ENCODE measurements at places on chromosomes 1 and 21.

GRCh38 chr1:212964102-212964501 is 13.8 kb downstream of the VASH2 start:
- H3K27me3 ChIP-seq: no peaks in the 10 kb centered on the region
- peaks cover 16% of the 10 kb centered on the region for H3K4me1 ChIP-seq
- DNase-seq: no peak
- no peak overlapping the region for H3K4me3 ChIP-seq

DNA sequence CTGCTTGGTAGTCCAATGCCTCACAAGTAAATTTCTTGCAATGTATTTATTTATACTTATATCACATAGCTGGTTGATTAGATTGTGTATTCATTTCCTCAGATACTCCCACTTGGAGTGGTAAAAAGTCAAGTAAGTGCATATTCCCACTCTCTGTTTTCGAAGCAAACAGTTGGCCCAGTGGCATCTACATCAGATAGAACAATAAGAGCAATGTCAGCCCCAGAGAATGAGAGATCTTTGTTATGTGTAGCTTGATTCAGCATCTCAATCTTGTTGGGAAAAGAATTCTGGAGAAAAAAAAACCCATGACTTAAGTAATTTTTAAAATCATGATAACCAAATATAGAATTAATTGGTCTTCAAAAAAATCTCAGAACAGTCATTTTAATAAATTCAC is 25.5 kb downstream of the RGL1 start:
- H3K27ac ChIP-seq: no peak overlapping the region
- no peak overlapping the region for H3K4me3 ChIP-seq
- no peaks in the 10 kb centered on the region for H3K36me3 ChIP-seq
- no peaks in the 10 kb centered on the region for H3K27me3 ChIP-seq

- no peak overlapping the region for H3K4me3 ChIP-seq
- H3K27ac ChIP-seq: no peak overlapping the region
- H3K27me3 ChIP-seq: no peaks in the 10 kb centered on the region
- no peak for DNase-seq
- no peaks in the 10 kb centered on the region for H3K4me1 ChIP-seq
These were observed 107.9 kb upstream of the GNG12 start for GRCh38 chr1:67941155-67941554.

DNA sequence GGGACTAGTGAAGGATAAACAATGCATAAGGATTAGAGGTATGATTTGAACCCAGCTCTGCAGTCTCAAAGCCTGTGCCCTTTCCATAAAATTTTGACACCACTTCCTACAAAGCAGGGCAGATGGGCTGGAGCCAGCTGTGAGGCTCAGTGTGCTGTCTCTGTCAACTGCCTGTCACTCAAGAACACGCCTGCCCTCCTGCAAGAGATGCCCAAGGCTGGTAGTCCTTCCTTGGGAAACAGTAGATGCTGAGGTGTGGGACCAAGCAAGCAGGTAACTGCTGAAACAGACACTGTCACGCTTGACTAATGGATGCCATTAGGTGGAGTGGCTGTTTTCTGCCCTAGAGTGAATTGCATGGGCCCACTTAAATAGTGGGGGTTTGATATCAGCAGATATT is 402.0 kb downstream of the PTPRU start:
- DNase-seq: no peak
- H3K27ac ChIP-seq: no peak overlapping the region
- no peak overlapping the region for H3K4me3 ChIP-seq
- peaks cover 82% of the 10 kb centered on the region for H3K27me3 ChIP-seq
- no peaks in the 10 kb centered on the region for H3K36me3 ChIP-seq
- H3K4me1 ChIP-seq: no peaks in the 10 kb centered on the region

DNA sequence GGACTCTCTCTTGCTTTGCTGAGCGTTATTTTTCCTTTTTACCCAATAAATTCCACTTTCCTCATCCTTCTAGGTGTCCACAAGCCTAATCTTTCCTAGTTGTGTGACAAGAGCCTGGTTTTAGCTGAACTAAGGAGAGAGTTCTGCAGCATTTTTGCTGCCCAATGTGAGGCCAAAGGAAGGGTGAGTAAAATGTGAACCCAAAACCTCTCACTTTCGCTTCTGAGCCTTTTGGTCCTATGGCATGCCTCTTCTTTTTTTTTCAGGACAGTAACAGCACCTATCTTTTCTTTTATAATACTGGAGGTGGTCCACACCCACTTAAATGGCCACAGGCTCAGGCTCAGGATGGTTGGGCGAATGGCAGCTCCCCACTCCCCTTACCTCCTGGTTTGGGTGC is 111.1 kb downstream of the COP1 start:
- H3K27ac ChIP-seq: no peak overlapping the region
- H3K36me3 ChIP-seq: no peaks in the 10 kb centered on the region
- DNase-seq: no peak
- H3K27me3 ChIP-seq: no peaks in the 10 kb centered on the region
- no peak overlapping the region for H3K4me3 ChIP-seq

DNA sequence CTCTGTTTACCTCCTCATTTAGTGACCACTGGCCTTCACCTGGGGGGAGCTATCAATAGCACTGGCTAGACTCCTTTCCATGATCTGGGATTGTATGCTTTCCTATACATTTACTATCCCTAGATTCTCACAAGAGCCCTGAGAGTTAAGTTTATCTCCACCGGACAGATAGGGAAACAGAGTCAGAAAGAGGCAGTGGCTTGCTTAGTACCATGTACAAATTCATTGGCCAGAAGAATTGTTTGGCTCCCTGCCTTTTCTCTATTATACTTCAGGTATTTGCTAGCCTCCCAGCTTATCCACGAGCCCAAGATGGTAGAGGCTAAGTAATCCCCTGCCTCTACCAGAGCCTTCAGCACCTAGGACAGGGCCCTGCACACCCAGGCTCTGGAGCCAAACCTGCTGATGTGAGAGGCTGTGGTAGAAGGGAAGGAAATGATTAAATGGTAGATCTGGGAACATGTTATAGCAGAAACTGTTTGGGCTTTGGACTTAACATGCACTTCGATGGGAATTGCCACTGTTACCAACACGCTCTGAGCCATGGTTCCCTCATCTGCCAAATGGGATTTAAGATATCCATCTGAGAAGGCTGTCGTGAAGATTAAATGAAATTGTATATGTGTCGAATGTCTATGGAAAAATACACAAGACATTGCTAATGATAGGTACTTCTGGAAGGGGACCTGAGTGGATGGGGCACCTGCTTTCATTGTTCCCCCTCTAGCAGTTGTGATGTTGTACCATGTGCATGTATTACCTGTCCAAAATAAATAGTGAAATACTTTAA is 3.1 kb upstream of the BLACAT1 start:
- H3K36me3 ChIP-seq: no peaks in the 10 kb centered on the region
- H3K27me3 ChIP-seq: peaks cover 89% of the 10 kb centered on the region
- no peaks in the 10 kb centered on the region for H3K4me1 ChIP-seq
- H3K4me3 ChIP-seq: no peak overlapping the region
- H3K27ac ChIP-seq: no peak overlapping the region

GRCh38 chr1:208254376-208254775 is 10.2 kb upstream of the PLXNA2 start:
- no peaks in the 10 kb centered on the region for H3K36me3 ChIP-seq
- H3K27ac ChIP-seq: no peak overlapping the region

- H3K36me3 ChIP-seq: no peaks in the 10 kb centered on the region
- no peaks in the 10 kb centered on the region for H3K27me3 ChIP-seq
- 0 out of 2 replicates have a peak, but pooled peaks cover under 1% of the 10 kb centered on the region for H3K4me1 ChIP-seq
These were observed 8.6 kb upstream of the EDN2 start for GRCh38 chr1:41493117-41493536.

- DNase-seq: no peak
- H3K27me3 ChIP-seq: no peaks in the 10 kb centered on the region
- peaks cover 37% of the 10 kb centered on the region for H3K4me1 ChIP-seq
- no peak overlapping the region for H3K27ac ChIP-seq
These were observed 27.3 kb downstream of the WDR64 start for GRCh38 chr1:241679404-241679803.

DNA sequence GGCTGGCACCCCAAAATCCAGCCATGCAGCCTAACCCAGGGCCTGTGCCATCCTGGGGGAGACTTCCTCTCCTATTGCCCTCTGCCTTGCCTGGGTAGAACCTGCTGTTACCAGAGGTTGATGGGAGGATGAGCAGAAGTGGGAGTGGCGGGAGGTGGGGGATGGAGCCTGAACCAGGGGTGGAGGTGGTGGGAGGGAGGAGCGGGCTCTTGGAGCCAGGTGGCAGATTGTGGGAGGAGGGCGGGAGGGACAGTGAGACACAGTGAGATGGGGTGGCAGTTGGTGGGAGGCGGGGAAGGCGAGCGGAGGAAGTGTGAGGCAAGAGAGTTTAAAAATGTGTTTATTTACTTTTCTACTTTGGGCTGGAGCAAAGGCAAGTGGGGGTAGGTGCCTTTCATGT is 87.3 kb downstream of the KCNJ6 start:
- H3K4me3 ChIP-seq: no peak overlapping the region
- DNase-seq: no peak
- H3K4me1 ChIP-seq: no peaks in the 10 kb centered on the region
- no peaks in the 10 kb centered on the region for H3K27me3 ChIP-seq
- H3K27ac ChIP-seq: no peak overlapping the region

- H3K4me3 ChIP-seq: no peak overlapping the region
- H3K36me3 ChIP-seq: no peaks in the 10 kb centered on the region
These were observed 14.9 kb upstream of the SLC44A5 start for GRCh38 chr1:75625795-75626194.

GRCh38 chr21:34890724-34891612 is 158.1 kb downstream of the RUNX1 start:
- H3K4me3 ChIP-seq: no peak overlapping the region
- H3K27ac ChIP-seq: no peak overlapping the region
- H3K27me3 ChIP-seq: peaks cover 25% of the 10 kb centered on the region
- H3K36me3 ChIP-seq: no peaks in the 10 kb centered on the region
- DNase-seq: no peak
- no peaks in the 10 kb centered on the region for H3K4me1 ChIP-seq

DNA sequence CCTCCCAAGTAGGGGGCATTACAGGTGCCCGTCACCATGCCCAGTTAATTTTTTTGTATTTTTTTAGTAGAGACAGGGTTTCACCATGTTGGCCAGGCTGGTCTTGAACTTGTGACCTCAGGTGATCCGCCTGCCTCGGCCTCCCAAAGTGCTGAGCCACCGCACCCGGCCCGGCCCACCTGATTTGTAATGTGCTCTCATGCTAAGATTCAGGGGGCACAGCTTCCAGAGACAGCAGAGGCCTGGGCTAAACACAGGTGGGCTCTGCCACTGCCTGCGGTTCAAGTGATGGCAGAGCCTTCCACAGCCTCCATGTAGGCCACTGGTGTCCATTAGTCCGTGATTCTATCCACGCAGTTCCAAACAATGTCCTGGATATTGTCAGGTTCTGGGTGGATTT is 98.4 kb downstream of the PDE9A start:
- H3K27me3 ChIP-seq: peaks cover 100% of the 10 kb centered on the region
- no peaks in the 10 kb centered on the region for H3K4me1 ChIP-seq
- DNase-seq: no peak
- no peak overlapping the region for H3K4me3 ChIP-seq
- H3K27ac ChIP-seq: no peak overlapping the region

GRCh38 chr1:180112984-180113647 is 41.6 kb upstream of the QSOX1 start:
- no peaks in the 10 kb centered on the region for H3K27me3 ChIP-seq
- H3K36me3 ChIP-seq: peaks cover 14% of the 10 kb centered on the region
- H3K27ac ChIP-seq: no peak overlapping the region
- no peaks in the 10 kb centered on the region for H3K4me1 ChIP-seq

- no peaks in the 10 kb centered on the region for H3K4me1 ChIP-seq
- no peak overlapping the region for H3K4me3 ChIP-seq
- H3K27ac ChIP-seq: no peak overlapping the region
- no peaks in the 10 kb centered on the region for H3K27me3 ChIP-seq
These were observed 21.6 kb upstream of the CSF1 start for GRCh38 chr1:109889094-109889493.

DNA sequence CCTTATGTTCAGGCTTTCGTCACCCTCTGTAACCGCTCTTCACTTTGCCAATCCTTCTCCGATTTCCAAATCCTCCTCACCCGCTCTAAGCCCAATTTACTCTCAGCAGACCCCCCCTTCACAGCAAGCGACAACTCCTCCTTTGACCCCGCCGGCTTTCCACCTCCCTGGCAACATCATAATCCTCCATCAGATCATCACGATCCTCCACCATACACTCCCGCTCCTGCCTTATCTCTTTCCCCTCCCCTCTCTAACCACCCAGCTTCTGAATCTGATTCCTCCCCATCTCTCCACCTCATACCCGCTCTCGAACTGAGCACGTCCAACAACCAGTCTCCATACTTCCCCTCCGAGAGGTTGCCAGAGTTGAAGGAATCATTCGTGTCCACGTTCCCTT is 7.5 kb upstream of the EVA1B start:
- H3K4me3 ChIP-seq: no peak overlapping the region
- peaks cover 17% of the 10 kb centered on the region for H3K27me3 ChIP-seq
- H3K36me3 ChIP-seq: no peaks in the 10 kb centered on the region
- H3K4me1 ChIP-seq: no peaks in the 10 kb centered on the region
- H3K27ac ChIP-seq: no peak overlapping the region

- H3K4me1 ChIP-seq: no peaks in the 10 kb centered on the region
- no peak overlapping the region for H3K27ac ChIP-seq
- no peaks in the 10 kb centered on the region for H3K36me3 ChIP-seq
- H3K27me3 ChIP-seq: no peaks in the 10 kb centered on the region
- DNase-seq: no peak
- no peak overlapping the region for H3K4me3 ChIP-seq
These were observed 98.4 kb downstream of the GLUL start for GRCh38 chr1:182293119-182293589.

- no peaks in the 10 kb centered on the region for H3K36me3 ChIP-seq
- DNase-seq: no peak
- no peak overlapping the region for H3K27ac ChIP-seq
- H3K4me1 ChIP-seq: no peaks in the 10 kb centered on the region
- H3K27me3 ChIP-seq: no peaks in the 10 kb centered on the region
These were observed 63.2 kb downstream of the DIRAS3 start for GRCh38 chr1:67987046-67987799.

- no peak overlapping the region for H3K4me3 ChIP-seq
- peaks cover 19% of the 10 kb centered on the region for H3K4me1 ChIP-seq
- H3K27me3 ChIP-seq: peaks cover 15% of the 10 kb centered on the region
- no peaks in the 10 kb centered on the region for H3K36me3 ChIP-seq
- no peak overlapping the region for H3K27ac ChIP-seq
These were observed 155.0 kb upstream of the RUNX1 start for GRCh38 chr21:35204125-35204524.

GRCh38 chr1:75338616-75339483 is 204.7 kb downstream of the LHX8 start:
- H3K36me3 ChIP-seq: no peaks in the 10 kb centered on the region
- H3K27ac ChIP-seq: no peak overlapping the region
- no peaks in the 10 kb centered on the region for H3K27me3 ChIP-seq
- H3K4me3 ChIP-seq: no peak overlapping the region
- no peak for DNase-seq

Measured in MM.1S (cell line).